ENCODE measurements at places on chromosomes 11 and 22.

DNA sequence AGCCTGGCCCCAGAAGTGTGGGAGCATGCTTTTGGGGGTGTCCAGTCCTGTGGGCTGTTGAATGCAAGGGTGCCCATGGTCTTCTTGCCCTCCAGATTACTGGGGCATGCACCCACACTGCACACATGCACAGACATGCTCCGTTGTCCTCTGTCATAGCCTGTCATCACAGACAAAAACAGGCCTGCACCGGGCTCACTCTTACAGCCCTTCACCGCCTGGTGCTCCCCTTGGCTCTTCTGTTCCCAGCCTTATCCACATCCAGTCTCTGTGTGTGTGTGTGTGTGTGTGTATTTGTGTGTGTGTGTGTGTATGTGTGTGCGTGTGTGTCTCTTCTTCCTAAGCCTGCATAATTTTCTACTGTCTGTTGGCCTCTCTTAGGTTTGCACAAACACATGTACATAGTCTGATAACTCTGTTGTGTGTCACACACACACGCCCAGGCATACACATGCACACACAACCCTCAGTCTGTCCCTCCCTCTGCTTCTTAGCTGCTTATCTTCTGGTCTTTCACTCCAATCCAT lies 23.4 kb upstream of the NECTIN1 start:
- H3K4me3 ChIP-seq: no peak overlapping the region
- H3K27me3 ChIP-seq: no peaks in the 10 kb centered on the region
- DNase-seq: no peak
- no peaks in the 10 kb centered on the region for H3K4me1 ChIP-seq
- no peaks in the 10 kb centered on the region for H3K36me3 ChIP-seq

- peaks cover 4% of the 10 kb centered on the region for H3K36me3 ChIP-seq
- peak overlapping the region; percentile 60 for H3K27ac ChIP-seq
- peaks cover 19% of the 10 kb centered on the region for H3K4me1 ChIP-seq
Measured at GRCh38 chr22:21448627-21449416, 18.4 kb upstream of the TMEM191C start.

DNA sequence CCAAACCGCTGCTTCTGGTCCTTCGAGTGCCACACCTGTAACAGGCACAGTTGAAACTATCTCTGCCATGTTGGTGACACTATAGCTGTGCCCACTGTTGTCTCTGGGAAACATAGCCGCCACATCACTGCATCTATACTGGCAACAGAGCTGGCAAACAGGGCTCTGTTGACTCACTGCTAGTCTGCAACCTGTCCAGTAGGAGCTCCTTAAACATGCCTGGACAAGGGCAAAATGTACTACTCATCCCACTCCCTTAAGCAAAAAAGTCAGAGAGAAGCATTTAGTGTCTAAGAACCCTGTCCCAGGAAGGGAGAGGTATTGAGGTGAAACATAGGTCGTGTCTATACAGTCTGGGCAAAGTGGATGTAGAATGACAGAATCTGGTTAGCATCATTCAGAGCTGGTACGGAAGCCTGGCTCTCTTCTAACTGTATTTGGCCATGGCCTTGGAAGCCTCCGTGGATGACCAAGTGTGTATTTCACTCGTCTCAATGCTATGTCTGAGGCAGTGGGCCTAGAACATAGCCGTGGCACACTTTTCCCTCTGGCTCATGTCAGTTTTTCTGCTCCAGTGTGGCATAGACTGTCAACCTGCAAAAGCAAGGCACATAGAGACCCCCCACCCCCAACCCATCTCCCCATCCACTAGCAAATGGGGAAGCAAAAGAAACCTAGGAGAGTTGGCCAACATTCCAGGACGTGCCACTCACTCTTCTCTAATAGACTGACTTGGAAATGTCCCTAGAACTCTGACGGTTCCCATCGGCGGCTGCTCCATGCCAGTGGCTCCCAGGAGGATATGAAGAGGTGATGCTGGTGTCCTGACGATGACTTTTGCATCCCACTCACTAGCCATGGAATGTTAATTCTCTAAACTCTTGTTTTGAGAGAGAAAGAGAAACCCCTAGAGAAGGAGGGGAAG lies 21.4 kb upstream of the PISD start:
- no peak overlapping the region for H3K27ac ChIP-seq
- DNase-seq: no peak
- peaks cover 13% of the 10 kb centered on the region for H3K36me3 ChIP-seq
- no peaks in the 10 kb centered on the region for H3K27me3 ChIP-seq

- DNase-seq: no peak
- H3K27me3 ChIP-seq: no peaks in the 10 kb centered on the region
- no peak overlapping the region for H3K4me3 ChIP-seq
- H3K27ac ChIP-seq: no peak overlapping the region
- no peaks in the 10 kb centered on the region for H3K36me3 ChIP-seq
Measured at GRCh38 chr22:37167176-37167980, 17.7 kb upstream of the IL2RB start.

- no peak overlapping the region for H3K4me3 ChIP-seq
- no peak for DNase-seq
- no peaks in the 10 kb centered on the region for H3K27me3 ChIP-seq
- peaks cover 5% of the 10 kb centered on the region for H3K4me1 ChIP-seq
- no peak overlapping the region for H3K27ac ChIP-seq
- no peaks in the 10 kb centered on the region for H3K36me3 ChIP-seq
Measured at GRCh38 chr11:83871054-83871453, 584.9 kb upstream of the CCDC90B start.

- no peaks in the 10 kb centered on the region for H3K27me3 ChIP-seq
- H3K4me1 ChIP-seq: peaks cover 11% of the 10 kb centered on the region
- H3K36me3 ChIP-seq: peaks cover 24% of the 10 kb centered on the region
- peak; percentile 96 for DNase-seq
Measured at GRCh38 chr11:2945031-2945756, 16.0 kb upstream of the PHLDA2 start.

DNA sequence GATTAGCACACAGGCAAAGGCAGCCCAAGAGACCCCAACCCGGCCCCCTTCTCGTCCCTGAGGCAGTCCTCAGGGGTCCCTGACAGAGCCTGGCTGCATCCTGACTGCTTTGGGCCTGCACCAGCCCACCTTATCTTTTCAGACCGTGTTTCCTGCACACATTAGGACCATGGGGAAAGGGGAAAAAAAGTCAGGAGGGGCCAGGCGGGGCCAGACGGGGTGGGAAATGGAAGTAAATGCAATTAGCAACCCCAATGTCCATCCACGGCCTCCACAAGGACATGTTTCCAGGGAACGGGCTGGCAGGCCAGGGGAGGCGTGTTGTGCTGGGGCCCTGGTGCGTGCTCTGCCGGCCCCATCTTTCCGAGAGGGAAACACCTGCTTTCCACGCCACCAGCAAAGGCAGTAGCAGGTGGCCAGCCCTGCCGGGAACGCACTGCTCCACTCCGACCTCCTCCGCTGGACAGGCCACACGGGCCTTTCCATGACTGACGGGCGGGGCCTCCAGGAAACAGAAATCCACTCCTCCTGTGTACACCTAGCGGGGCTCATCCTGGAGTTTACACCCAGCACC lies 7.4 kb downstream of the EHD1 start:
- H3K27me3 ChIP-seq: no peaks in the 10 kb centered on the region
- peaks cover 61% of the 10 kb centered on the region for H3K4me1 ChIP-seq
- H3K4me3 ChIP-seq: no peak overlapping the region
- H3K36me3 ChIP-seq: peaks cover 5% of the 10 kb centered on the region
- DNase-seq: no peak

- peaks cover 5% of the 10 kb centered on the region for H3K4me1 ChIP-seq
- no peak overlapping the region for H3K27ac ChIP-seq
- no peak for DNase-seq
- no peak overlapping the region for H3K4me3 ChIP-seq
Measured at GRCh38 chr11:101091781-101092180, 37.8 kb downstream of the PGR start.

- peak; percentile 51 for DNase-seq
- no peaks in the 10 kb centered on the region for H3K27me3 ChIP-seq
- no peak overlapping the region for H3K4me3 ChIP-seq
- no peaks in the 10 kb centered on the region for H3K4me1 ChIP-seq
Measured at GRCh38 chr22:30453731-30454510, 17.9 kb downstream of the SEC14L3 start.

DNA sequence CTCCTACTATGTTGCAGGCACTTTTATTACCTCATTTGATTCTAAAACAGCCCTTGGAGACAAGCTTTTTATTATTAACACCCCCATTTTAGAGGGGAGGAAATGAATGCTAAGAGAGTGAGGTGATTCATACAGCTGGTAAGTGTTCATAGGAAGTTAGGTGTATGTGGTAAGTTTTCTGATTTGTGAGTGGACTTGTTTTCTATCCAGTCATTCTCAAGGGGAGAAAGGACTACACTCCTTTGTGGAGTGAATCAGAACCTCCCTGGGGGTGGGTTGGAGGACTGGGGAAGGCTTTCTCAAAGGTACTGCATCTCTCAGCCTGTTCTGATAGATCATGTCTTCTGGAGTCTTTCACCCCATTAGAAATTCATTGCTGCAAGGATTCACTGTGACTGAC lies 23.5 kb downstream of the PKNOX2 start:
- DNase-seq: no peak
- no peaks in the 10 kb centered on the region for H3K4me1 ChIP-seq
- H3K27ac ChIP-seq: no peak overlapping the region
- no peaks in the 10 kb centered on the region for H3K36me3 ChIP-seq
- no peaks in the 10 kb centered on the region for H3K27me3 ChIP-seq
- H3K4me3 ChIP-seq: no peak overlapping the region

- no peak overlapping the region for H3K27ac ChIP-seq
- DNase-seq: no peak
- H3K4me1 ChIP-seq: no peaks in the 10 kb centered on the region
- H3K36me3 ChIP-seq: no peaks in the 10 kb centered on the region
- no peak overlapping the region for H3K4me3 ChIP-seq
Measured at GRCh38 chr11:104649002-104649401, 249.3 kb downstream of the CASP12 start.

DNA sequence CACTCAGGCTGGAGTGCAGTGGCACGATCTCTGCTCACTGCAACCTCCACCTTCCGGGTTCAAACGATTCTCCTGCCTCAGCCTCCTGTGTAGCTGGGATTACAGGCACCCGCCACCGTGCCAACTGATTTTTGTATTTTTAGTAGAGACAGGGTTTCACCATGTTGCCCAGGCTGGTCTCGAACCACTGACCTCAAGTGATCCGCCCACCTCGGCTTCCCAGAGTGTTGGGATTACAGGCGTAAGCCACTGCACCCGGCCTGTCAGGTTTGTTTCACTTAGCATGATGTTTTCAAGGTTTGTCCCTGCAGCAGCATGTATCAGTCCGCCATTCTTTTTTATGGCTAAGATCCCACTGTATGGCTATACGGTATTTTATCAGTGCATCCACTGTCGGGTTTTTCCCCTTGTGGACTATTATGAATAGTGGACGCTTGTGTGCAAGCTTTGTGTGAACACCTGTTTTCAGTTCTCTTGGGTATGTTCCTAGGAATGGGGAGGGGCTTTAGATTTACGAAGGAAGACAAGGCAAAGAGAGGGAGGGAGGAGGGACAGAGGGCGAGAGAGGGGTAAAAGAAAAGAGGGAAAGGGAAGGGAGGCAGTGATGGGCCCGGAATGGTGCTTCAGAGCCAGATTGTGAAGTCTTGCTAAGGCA lies 13.9 kb upstream of the CDC42EP2 start:
- H3K27me3 ChIP-seq: no peaks in the 10 kb centered on the region
- peaks cover 3% of the 10 kb centered on the region for H3K36me3 ChIP-seq
- no peak overlapping the region for H3K4me3 ChIP-seq
- DNase-seq: no peak

DNA sequence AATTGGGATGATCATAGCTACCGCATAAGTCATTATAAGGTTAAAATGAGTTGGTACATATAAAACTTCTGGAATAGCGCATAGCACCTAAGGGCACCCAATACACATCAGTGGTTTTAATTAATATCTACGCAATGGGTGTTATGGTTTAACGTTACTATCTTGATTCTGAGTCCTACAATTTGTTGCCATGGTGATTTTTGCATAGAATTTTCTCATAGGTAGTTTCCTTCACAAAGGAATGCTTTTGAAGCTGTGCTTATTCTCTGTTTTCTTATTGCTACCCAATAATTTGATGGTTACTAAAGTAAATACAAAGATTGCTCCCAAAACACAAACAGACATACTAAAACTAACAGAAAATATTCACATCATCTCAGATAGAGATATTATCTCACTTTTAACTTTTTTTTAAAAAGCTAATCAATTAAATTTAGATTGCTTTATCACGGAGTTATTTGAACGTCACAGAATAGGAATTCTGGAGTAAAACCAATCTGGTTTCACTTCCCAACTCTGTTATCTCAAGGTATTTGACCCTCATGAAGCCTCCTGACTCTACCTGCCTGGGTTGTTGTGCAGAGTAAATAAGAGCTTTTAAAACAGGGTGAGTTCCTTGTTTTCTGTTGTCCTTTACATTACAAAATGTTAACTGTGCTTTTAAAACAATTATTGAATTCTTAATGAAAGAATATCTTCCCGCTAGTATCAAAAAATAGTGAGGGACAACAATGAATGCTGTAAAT lies 635.5 kb upstream of the CCDC90B start:
- no peaks in the 10 kb centered on the region for H3K36me3 ChIP-seq
- no peak overlapping the region for H3K27ac ChIP-seq
- no peak overlapping the region for H3K4me3 ChIP-seq
- no peaks in the 10 kb centered on the region for H3K4me1 ChIP-seq
- H3K27me3 ChIP-seq: no peaks in the 10 kb centered on the region
- no peak for DNase-seq

- H3K27ac ChIP-seq: no peak overlapping the region
- no peak overlapping the region for H3K4me3 ChIP-seq
- H3K4me1 ChIP-seq: peaks cover 11% of the 10 kb centered on the region
- peaks cover 6% of the 10 kb centered on the region for H3K27me3 ChIP-seq
Measured at GRCh38 chr11:45892856-45893255, 7.4 kb downstream of the MAPK8IP1 start.

- peak overlapping the region; percentile 65 for H3K27ac ChIP-seq
- peak; percentile 81 for DNase-seq
- H3K36me3 ChIP-seq: no peaks in the 10 kb centered on the region
Measured at GRCh38 chr11:130737866-130738431, 178.3 kb downstream of the SNX19 start.

- no peak overlapping the region for H3K27ac ChIP-seq
- H3K36me3 ChIP-seq: no peaks in the 10 kb centered on the region
- no peak for DNase-seq
- H3K4me1 ChIP-seq: no peaks in the 10 kb centered on the region
- no peaks in the 10 kb centered on the region for H3K27me3 ChIP-seq
Measured at GRCh38 chr11:116396331-116396730, 376.5 kb downstream of the BUD13 start.

- DNase-seq: peak; percentile 16
- no peaks in the 10 kb centered on the region for H3K4me1 ChIP-seq
- no peaks in the 10 kb centered on the region for H3K36me3 ChIP-seq
- H3K4me3 ChIP-seq: no peak overlapping the region
- no peaks in the 10 kb centered on the region for H3K27me3 ChIP-seq
Measured at GRCh38 chr11:77322926-77323590, 21.6 kb upstream of the GDPD4 start.

- H3K36me3 ChIP-seq: no peaks in the 10 kb centered on the region
- no peak overlapping the region for H3K4me3 ChIP-seq
- H3K27me3 ChIP-seq: no peaks in the 10 kb centered on the region
- H3K27ac ChIP-seq: no peak overlapping the region
Measured at GRCh38 chr11:44808053-44808753, 81.4 kb downstream of the TSPAN18 start.

- no peaks in the 10 kb centered on the region for H3K27me3 ChIP-seq
- H3K4me3 ChIP-seq: no peak overlapping the region
- no peak overlapping the region for H3K27ac ChIP-seq
- no peak for DNase-seq
- H3K36me3 ChIP-seq: no peaks in the 10 kb centered on the region
Measured at GRCh38 chr22:19964701-19965386, 23.2 kb upstream of the TXNRD2 start.

GRCh38 chr11:134139873-134140331 lies 71.0 kb downstream of the JAM3 start:
- peak overlapping the region; percentile 64 for H3K27ac ChIP-seq
- no peaks in the 10 kb centered on the region for H3K4me1 ChIP-seq
- H3K36me3 ChIP-seq: peaks cover 5% of the 10 kb centered on the region
- H3K27me3 ChIP-seq: no peaks in the 10 kb centered on the region

GRCh38 chr11:96309016-96309642 lies 33.9 kb downstream of the MAML2 start:
- no peak overlapping the region for H3K27ac ChIP-seq
- no peak overlapping the region for H3K4me3 ChIP-seq
- H3K4me1 ChIP-seq: peaks cover 23% of the 10 kb centered on the region
- no peak for DNase-seq
